CD14-positive monocyte (primary cell): ENCODE measurements at places on chromosomes 12 and 14. TPM values are rescaled to one million over a fixed set of nuclear protein-coding genes. Genes with fewer than 3 reads are reported as not detected.

DNA sequence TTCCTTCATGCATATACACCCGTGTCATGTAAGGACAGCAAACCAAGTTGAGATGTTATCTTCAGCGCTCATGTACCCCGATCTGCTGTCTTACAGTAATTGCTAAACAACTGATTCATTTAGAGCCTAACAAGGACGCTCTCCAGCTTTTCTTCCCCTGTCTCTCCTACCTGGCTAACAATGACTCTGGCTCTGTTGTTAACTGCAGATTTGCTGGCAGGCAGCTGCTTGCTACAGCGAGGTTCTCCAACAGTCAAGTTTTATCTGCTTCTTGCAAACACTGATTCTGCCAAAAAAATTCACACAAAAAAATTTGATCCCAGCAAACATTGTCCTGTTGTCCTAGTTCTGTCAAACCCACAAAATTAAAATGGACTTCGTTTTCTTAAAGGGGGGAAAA, 101.6 kb downstream of the OTX2 start:
- H3K36me3 ChIP-seq, result no peaks in the 10 kb centered on the region
- H3K4me3 ChIP-seq, result no peak overlapping the region
- DNase-seq, result no peak
- H3K27me3 ChIP-seq, result no peaks in the 10 kb centered on the region
- no peaks in the 10 kb centered on the region for H3K4me1 ChIP-seq

Gene WIF1
- not detected for polyA plus RNA-seq

DNA sequence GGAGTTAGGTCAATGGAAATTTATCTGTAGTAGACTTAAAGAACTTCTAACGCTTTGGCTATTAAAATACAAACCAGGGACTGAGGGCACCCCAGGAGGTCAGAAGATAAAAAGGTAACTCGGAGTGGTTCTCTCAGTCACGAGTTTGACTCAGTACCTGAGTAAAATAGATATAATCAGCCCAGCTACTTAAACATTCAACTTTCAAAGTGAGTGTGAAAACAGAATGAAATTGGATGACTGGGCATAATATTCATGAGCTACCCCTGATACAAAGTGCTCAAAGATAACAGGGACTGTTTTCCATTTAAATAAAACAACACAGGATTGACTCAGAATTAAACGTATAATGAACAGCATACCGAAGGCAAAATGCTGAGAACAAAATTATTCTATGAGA, 75.0 kb downstream of the FOXN3 start:
- H3K36me3 ChIP-seq, result peaks cover 3% of the 10 kb centered on the region
- no peak overlapping the region for H3K27ac ChIP-seq
- H3K4me3 ChIP-seq, result no peak overlapping the region
- H3K4me1 ChIP-seq, result peaks cover 18% of the 10 kb centered on the region
- no peaks in the 10 kb centered on the region for H3K27me3 ChIP-seq
- no peak for DNase-seq

- no peaks in the 10 kb centered on the region for H3K27me3 ChIP-seq
- peaks cover 8% of the 10 kb centered on the region for H3K4me1 ChIP-seq
- DNase-seq, result no peak
- no peak overlapping the region for H3K27ac ChIP-seq
- no peaks in the 10 kb centered on the region for H3K36me3 ChIP-seq
- no peak overlapping the region for H3K4me3 ChIP-seq
These were observed 7.0 kb downstream of the NUBPL start for GRCh38 chr14:31568161-31568560.

Gene ASB8
- polyA plus RNA-seq, result 50.0 TPM

DNA sequence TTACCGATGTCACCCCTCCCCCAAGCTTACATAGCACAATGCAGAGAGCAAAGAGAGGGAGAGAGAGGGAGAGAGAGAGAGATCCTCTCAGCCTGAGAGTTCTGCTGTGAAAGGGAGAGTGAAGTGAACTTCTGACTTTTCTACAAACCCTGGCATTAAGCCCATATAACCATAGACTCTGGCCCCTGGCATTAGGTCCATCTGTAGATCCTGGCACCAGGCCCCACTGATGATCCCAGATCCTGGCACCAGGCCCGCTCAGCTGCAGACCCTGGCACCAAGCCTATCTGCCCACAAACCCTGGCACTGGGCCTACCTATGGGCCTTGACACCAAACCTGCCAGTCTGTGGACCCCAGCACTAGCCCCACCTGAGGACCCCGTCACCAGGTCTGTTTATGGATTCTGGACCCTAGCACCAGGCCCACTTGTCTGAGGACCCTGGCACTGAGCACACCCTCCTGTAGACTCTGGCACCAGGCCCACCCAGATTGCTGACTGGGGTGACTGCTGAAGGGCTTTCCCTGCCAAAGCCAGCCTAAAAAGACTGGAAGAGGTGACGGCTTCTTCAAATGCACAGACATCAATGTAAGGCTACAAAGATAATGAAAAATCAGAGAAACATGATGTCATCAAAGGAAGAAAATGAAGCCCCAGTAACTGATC, 14.5 kb upstream of the KRT83 start:
- H3K36me3 ChIP-seq, result no peaks in the 10 kb centered on the region
- no peak overlapping the region for H3K27ac ChIP-seq
- peaks cover 2% of the 10 kb centered on the region for H3K27me3 ChIP-seq
- H3K4me3 ChIP-seq, result no peak overlapping the region
- H3K4me1 ChIP-seq, result no peaks in the 10 kb centered on the region
- no peak for DNase-seq

- no peaks in the 10 kb centered on the region for H3K4me1 ChIP-seq
- no peak overlapping the region for H3K4me3 ChIP-seq
- no peaks in the 10 kb centered on the region for H3K36me3 ChIP-seq
- DNase-seq, result no peak
- H3K27ac ChIP-seq, result no peak overlapping the region
These were observed 74.6 kb upstream of the SFSWAP start for GRCh38 chr12:131636266-131636665.

GRCh38 chr12:10737249-10737648, 14.1 kb upstream of the YBX3 start:
- no peak for DNase-seq
- peaks cover 2% of the 10 kb centered on the region for H3K27me3 ChIP-seq
- H3K4me1 ChIP-seq, result peaks cover 21% of the 10 kb centered on the region
- no peak overlapping the region for H3K27ac ChIP-seq

Gene FOXA1
- polyA plus RNA-seq, result not detected

Gene SP1
- 57.3 and 80.7 TPM in 2 replicates for polyA plus RNA-seq
